Lung microvascular endothelial cell (primary cell): ENCODE measurements at places on chromosomes 1 and 21.

DNA sequence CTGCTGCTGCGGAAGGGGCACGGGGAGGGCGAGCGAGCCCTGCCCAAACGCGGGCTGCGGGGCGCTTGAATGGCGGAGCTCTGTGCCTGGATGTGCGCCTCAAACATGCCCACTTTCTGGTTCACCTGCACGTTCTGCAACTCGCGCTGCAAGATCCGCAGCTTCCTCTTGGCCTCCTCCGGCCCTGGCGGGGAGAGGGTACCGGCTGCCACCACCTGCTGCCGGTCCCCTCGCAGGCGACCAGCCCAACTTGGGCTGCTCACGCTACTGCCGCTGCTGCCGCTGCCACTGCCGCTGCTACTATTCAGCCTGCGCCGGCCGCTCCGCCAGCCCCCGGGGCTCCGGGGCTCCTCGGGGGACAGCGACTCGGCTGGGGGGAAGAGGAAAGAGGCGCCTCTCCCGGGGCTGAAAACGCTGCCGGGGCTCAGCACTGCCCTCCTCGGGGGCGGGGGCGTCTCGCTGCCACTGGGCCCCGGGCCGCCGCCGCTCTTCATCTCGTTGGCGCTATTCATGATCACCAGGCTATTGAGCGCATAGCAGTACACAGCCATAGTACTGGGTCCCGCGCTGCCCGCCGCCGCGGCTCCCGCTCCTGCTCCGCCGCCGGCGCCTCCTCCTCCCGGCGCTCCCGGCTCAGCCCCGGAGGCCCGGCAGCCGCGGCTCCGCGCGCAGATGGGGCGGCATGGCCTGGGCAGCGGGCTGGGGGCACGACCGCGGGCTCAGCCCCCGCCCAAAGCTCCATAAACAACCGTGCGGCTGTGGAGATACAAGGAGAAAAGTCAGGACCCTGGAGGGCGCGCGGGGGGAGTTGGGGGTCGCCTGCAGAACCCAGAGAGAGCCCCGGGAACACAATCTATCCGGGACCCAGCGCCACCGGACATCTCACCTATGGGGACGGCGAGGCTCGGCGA is 1.9 kb downstream of the ITPKB start:
- DNase-seq = peak; percentile 52

DNA sequence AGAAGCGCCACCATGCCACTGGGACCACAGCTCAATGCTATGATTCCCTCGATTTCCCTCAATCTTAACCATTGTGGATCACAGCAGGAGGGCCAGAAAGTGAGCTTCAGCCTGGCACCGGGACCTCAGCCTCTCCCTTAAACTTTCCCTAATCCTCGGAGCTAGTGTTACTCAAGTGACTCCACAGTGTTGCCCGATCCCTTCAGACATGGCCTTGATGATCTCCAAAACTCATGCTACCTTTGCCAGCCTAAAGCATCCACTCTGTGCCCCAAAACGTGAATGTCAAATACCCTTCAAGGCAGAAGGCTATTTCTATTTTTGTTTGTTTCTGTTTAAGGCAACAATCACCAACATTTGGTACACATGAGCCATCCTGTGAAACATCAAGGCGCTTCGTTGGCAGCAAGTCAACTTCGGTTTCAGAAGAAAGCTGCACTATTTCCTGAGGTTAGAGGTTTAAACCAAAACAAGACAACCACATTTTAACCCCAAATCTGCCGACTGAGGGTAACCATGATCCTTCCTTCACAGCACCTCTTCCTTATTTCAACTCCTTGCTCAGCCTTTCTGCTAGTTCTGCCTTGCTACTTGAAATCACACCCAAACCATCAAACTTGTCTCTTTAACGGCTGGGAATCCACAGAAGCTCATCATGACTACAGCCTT is 94.4 kb upstream of the KRTAP19-8 start:
- DNase-seq = no peak

GRCh38 chr1:209045331-209046057 is 538.0 kb upstream of the CAMK1G start:
- DNase-seq = no peak

- no peak for DNase-seq
Observed at GRCh38 chr21:38178653-38179470, 77.9 kb upstream of the KCNJ15 start.

DNA sequence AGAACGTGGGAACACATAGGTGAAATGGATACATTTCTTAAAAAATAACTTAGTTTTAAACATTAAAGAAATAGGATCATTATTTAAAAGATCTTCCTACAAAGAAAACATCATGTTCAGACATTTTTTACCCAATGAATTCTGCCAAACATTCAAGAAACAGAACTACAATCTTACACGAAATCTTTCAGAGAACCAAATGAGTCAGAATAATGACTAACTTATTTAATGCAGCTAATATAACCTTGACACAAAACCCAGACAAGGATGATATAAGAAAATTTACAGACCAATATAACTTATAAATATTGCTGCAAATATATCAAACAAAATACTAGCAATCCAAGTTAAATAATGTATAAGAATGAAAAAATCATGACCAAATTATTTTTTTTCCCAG is 220.1 kb upstream of the KCNK2 start:
- no peak for DNase-seq

- no peak for DNase-seq
Observed at GRCh38 chr21:36913247-36914169, 53.0 kb downstream of the HLCS start.

GRCh38 chr1:169146576-169147214 is 40.2 kb downstream of the ATP1B1 start:
- DNase-seq = no peak

DNA sequence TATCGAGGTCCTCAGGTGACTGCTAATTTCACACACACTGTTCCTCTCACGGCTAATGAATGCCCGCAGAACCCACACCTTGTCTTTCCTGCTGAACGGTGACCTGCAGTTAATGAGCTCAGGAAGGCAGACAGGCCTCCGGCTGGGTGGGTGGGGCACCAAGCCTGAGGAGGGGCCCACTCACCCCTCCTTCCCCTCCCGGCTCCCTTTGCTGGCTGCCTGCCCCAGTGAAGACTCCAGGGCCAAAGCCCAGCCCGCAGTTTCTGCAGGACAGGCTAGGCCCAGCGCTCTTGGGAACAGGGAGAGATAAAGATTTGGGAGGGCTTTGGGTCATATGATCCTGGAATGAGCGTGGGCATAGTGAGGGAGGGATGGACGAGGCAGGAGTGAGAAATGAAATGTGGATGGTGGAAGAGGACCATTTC is 26.4 kb downstream of the FOXO6 start:
- DNase-seq = peak; percentile 22

DNA sequence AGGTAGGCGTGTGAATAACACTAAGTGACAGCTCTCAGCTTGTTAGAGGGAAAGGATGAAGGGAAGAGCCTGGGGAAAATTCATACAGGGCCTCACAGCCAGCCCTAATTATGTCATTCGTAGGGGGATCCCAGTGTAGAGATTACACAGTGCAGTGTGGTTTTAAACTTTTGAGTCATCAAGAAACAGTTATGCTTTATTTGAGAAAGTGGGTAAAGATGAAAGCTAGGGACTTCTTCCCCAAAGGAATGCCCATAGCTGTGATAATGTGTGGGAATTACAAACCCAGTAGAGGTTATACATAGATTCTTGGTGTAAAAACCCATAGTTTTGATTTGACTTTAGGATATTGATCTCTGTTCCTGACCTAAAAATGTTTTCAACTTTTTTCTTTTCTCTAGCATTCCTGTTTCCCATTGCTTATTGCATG is 1.9 kb downstream of the TTF2 start:
- peak; percentile 26 for DNase-seq

DNA sequence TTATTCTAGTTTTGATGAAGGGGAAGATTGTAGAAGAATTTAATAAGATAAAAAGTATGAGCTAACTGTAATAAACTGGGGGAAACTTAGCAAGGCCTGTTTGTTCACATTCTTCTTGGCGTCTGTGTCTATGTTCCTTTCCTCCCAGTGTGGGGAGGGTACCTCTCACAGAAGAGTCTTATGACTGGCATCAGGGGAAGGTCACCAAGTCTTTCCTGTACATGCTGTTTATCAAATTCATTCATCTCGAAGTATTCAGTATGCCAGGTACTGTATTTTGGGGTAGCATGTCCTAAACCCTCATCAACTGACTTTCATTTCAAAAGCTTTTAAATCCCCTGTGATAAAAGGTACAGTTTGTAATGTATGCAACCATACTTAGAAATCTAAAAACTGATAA is 78.4 kb downstream of the HS2ST1 start:
- peak; percentile 4 for DNase-seq

DNA sequence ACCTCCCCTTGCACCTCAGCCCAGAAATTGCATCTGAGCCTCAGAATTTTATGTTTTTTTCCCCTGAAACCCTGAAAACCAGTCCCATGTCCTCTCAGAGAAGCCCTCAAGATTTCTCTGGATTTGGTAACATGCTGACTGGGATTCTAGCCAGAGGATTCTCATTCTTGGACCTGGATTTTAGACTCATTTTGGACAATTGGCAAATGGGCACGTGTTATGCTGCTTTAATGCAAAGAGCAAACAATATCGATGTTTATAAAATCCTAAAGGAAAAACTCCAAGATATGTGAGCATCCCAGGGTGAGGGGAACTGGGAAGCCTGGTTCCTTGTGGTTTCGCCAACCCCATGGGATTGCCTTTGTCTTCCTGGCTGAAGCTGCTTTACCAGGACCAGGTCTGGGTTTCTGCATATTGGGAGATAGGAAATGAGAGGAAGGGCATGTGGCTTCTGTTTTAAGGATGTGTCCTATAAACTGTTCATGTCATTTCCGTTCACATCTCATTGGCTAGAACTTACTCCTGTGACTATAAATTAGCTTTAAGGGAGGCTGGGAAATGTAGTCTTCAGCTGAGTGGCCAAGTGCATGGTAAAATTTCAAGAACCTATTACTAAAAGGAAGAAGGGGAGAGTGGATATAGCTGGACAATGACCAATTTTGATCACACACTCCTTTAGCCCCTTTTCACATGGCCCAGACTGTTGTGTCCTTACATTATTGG is 27.2 kb upstream of the BCL10 start:
- DNase-seq = no peak

DNA sequence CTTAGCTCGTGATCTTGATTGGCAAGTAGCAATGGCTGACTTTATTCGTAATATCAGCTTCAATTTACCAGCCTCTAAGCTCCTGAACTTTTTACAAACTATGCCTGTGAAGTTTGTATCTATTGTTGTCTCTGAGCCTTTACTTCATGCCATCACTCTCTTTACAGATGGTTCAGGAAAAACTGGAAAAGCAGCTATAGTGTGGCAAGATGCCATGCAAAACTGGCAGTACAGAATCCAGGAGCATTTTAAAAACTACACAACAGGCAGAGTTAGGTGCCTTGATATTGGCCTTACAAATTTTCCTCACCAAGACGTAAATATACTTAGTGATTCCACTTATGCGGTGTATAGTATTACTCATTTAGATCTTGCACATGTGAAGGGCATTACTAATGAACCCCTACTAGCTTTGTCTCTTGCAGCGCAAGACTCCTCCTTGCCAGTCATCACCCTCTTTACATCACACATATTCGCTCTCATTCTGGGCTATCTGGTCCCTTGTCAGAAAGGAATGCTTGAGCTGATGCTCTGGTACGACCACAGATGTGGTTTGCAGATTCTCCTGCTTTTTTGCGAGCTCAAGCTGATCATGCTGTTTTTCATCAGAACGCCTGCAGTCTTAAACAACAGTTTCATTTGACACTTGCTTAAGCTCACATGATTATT is 36.3 kb downstream of the CLCA1 start:
- DNase-seq = no peak

- no peak for DNase-seq
Observed at GRCh38 chr1:10519016-10519417, 44.3 kb downstream of the PEX14 start.

DNA sequence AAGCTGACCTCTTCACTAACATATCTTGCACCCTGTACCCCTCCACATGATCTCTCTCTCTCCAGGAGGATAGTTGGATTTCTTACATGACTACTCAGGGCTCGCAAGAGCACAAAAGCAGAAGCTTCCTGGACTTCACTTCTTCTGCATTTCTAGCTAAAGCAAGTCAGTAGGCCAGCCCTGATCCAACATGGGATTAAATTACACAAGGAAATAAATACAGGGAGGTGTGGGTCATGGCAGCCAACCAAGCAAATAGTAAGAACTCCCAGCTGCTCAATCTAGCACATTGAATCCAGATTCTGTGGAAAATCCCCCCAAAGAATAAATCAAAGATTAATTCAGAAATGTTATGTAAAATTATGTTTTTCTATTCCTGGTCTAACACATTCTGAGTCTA is 33.3 kb downstream of the KLHDC7A start:
- DNase-seq = no peak

DNA sequence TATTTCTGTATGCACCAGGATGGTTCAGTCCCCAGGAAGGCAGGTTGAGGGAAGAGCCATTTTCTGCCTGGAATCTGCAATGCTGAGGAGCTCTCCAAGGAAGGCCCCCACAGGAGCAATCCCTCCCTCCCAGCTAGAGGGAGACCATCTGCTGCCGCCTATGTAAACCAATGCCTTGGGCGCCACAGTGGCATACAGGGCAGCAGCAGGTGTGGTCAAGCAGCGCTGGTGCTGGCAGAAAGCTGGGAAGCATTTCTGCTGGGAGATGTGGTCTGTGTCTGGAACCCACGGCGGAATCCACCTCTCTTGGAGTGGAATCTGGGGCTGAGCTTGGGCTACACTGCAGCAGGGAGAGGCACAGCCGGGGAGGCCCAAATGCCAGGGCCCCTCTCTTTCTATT is 283.3 kb downstream of the RRAGC start:
- no peak for DNase-seq

DNA sequence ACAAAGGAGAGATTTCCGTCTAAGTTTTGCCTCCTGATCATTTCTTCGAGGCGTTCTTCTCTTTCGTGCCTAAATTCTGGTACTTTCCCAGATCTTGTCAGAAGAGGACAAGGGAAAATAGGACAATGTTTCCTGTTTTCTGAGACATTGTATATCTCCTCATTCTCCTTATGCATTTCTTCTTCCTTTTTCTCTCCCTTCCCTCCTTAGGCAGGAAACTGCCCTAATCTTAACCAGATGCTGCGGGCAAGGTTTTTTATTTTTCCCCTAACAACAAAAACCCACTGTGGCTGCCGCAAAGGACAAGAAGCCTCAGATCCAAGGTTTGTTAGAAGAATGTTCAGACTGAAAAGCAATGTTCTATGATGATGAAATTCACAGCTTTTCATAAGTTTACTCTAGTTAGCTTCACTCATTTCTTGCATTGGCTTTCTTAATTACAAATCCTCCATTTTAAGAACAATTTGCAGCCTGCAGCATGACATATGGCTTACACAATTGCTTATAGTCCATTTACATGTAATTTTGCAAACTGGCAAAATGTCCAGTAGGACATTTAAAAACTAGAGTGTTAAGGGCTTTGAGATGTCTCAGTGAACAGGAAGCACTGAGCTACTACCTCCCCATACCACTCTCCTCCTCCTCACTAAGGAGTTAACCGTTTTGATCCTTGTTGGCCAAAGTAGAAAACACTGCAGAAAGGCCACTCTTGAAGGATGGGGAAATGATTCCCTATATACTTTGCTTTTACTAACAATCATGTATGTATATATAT is 624 bp downstream of the CTSK start:
- no peak for DNase-seq

DNA sequence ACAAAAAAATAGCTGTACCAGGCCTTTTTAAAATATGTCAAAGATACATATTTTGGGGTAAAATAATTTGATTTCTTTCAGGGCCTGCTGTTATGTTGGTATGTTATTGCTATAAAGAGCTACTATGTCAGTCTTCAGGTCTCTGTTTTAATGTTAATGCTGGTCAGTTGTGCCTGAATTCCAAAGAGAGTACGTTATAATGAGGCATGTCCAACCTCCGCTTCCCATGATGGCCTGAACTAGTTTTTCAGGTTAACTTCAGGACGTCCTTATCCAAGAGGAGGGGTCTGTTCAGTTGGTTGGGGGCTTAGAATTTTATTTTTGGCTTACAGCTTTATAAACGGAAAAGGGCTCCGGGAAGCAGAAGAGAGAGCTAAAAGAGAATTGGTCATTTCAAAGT is 34.9 kb upstream of the LYPD8 start:
- DNase-seq = no peak
